BE2C (cell line): ENCODE measurements at places on chromosomes 13 and 19.
A peak's percentile ranks its signal among the peaks of the same experiment; 100 is the strongest.

- DNase-seq: no peak
These were observed 95.7 kb downstream of the FNDC3A start for GRCh38 chr13:49071341-49071937.

DNA sequence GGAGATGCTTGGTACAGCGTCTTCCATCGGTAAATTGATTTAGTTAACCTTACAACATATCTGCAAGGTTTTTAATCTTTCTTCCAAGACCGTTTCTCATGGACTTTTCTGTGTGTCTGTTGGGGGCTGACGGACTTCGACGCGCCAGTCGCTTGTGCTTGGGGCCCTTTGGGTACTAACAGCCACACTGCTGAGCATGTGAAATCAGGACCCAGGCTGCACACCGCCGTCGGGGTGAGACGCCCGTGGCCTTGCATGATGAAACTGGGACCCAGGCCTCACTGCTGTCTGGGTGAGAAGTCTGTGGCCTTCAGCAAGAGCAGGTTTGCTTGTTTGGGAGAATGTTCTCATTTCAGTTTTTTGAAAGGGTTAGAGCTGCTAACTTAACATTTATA, 9.8 kb downstream of the ATP4B start:
- peak; percentile 2 for DNase-seq

- DNase-seq: no peak
These were observed 56.6 kb downstream of the FRY start for GRCh38 chr13:32087955-32088747.

GRCh38 chr19:4707322-4707721, 16.3 kb downstream of the DPP9 start:
- no peak for DNase-seq

DNA sequence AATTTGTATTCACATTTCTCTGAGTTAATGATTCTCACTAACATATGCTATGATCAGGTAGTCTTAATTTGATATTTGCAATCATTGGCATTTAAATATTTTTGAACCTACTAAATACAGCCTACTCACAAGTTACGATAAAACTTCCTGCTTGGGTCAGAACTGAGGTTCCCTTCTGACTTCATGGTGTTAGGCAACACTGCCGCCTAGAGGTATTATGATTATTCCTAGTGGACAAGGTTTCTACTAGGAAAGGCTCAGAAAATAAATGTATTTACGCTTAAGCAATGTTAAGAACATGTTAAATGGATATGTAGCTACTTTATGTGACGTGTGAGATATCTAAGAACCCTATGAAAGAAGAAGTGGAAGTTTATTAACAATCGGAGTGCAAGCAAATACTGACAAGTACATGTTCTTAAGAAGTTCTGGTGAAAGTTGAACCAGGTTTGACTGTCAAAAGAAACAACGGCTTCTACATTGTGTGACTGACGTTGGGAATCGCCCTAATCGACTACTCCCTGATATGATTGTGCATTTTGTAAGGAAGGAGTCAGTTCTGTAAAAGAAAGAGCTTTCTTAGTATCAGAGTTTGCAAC, 1395.8 kb downstream of the SLITRK5 start:
- peak; percentile 54 for DNase-seq

DNA sequence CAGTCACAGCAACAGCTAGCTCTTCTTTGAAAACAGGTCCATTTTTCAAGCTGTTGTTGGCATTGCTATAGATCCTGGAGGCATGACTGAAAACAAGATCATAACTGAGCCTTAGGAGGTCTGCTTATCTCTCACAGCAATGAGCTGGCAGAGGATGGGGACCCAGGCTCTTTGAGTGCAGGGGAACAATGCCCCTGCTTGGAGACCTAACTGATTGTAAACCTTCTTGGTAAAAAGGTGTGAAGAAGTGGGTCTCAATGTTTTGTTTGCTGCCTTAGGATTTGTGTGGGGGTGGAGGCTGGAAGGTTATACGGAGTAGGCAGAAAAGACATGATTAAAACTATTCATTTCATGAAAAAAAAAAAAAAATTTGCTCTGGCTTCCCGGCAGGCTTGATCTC, 94.6 kb downstream of the EFNB2 start:
- DNase-seq: no peak

GRCh38 chr13:80011448-80012212, 329.3 kb downstream of the SPRY2 start:
- DNase-seq: no peak

DNA sequence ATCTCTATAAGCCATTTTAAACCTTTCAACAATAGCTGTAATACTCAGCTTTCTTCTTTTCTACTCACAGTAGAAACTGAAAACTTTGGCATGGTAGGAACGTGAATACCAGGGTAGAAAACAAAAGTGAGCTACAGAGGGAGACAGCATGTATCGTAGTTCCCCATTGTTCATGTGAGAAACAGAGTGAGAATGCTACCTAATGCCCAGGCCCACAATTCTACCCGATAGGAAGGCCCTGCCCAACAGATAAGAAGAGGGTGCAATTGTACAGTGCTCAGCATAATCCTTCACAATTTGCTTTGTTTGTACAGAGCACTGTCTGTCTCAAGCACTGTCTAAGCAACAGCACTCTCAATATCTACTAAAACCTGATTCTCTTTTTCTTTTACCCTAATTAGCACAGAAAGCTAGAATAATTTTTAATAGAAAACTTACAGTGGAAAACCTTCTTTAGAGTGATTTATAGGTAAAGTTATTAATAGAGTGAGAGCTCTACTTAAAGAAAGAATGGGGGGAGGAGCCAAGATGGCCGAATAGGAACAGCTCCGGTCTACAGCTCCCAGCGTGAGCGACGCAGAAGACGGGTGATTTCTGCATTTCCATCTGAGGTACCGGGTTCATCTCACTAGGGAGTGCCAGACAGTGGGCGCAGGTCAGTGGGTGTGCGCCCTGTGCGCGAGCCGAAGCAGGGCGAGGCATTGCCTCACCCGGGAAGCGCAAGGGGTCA, 322.3 kb downstream of the EFNB2 start:
- DNase-seq: no peak

- peak; percentile 98 for DNase-seq
These were observed at the start of gene WDR62 for GRCh38 chr19:36054733-36055686. TSS of gene WDR62 (plus strand) at chr19:36054897. CDS start at chr19:36054972, 75 bp downstream.

DNA sequence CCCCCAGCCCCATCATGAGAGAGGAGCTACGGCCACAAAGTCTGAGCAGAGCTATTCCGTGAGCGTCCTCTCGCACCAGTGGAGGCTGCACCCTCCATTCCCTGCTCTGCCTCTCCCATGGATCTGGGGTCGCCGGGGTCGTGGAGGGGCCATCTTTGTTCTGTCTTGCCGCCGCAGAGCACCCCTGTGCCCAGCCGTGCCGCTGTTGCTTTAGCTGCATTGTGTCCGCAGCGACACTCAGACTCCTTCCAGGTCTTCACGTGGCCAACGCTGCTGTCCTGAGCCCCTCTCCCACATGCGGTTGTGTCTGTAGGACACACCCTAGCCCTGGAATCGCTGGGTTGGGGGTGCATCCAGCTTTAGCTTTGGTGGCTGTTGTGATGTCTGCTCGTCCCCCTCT, 15.8 kb downstream of the YIPF2 start:
- DNase-seq: no peak

GRCh38 chr13:62356977-62357376, 941.3 kb upstream of the PCDH20 start:
- DNase-seq: no peak

GRCh38 chr13:42769650-42770049, 11.7 kb upstream of the FAM216B start:
- DNase-seq: peak; percentile 20

- no peak for DNase-seq
These were observed 298.4 kb downstream of the SLITRK6 start for GRCh38 chr13:85500696-85501256.

GRCh38 chr13:59890054-59890453, 273.7 kb downstream of the DIAPH3 start:
- DNase-seq: no peak

- peak; percentile 76 for DNase-seq
These were observed 9.1 kb upstream of the LILRB5 start for GRCh38 chr19:54266133-54266532.

DNA sequence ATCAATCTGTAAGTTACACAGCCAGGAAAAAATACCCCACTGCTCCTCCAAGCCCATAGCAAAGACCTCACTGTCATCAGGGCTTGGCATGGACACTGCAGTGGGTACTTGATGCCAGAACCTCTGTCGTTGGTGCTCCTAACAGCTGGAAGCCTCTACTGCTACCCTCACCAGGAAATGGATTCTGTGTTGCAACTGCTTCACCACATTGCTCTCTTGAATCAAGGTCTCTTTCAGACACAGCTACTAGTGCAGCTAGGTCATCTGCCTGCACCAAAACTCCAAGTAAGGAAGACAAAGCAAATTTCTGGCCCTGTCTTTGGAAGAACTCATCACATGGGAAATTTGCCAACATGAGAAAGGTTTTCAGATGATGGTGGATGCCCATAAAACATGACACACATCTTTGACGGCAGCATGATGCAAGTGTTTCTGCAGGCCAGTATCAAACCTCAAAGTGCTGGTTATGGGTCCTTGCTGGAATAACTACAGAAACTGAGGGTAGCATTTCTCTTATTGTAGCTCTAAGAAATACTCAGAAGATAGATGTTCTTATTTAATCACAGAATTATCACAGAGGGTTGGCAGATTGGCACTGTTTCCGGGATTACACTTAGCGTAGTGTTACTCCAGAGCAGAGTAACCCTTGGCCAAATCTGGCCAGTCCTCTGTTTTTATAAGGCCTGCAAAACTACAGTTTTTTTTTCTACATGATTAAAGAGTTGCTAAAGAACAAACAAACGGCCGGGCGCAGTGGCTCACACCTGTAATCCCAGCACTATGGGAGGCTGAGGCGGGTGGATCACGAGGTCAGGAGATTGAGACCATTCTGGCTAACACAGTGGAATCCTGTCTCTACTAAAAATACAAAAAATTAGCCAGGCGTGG, 12.9 kb upstream of the PCCA start:
- no peak for DNase-seq
